AG04449 (cell line): ENCODE measurements at places on chromosomes 3 and 15.

- DNase-seq = no peak
Observed at GRCh38 chr15:42141795-42142667, 14.4 kb downstream of the PLA2G4F start.

GRCh38 chr15:77838061-77838460 lies 205.3 kb upstream of the LINGO1 start:
- DNase-seq = no peak

- DNase-seq = no peak
Observed at GRCh38 chr3:152893647-152894046, 58.7 kb downstream of the P2RY1 start.

GRCh38 chr3:173708191-173708590 lies 310.6 kb downstream of the NLGN1 start:
- no peak for DNase-seq

DNA sequence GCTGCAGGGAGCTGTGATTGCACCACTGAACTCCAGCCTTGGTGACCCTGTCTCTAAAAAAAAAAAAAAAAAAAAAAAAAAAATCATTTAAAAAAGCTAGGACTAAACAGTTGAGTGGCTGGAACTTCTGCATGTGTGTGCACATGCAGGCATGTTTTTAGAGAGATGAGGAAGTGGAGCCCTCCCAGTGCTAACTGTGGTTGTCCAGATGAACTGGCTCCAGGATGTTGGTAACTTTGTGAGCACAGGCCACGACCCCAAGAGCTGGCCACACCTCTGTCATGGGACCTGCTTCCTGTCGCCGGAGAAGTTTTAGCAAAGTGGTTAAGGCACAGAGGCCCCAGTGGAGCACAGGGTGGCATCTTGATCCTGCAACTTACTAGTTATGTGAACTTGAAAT lies 27.0 kb downstream of the CHCHD6 start:
- DNase-seq = no peak

GRCh38 chr15:36256404-36256807 lies 323.0 kb upstream of the CDIN1 start:
- no peak for DNase-seq

GRCh38 chr3:159925248-159925647 lies 63.4 kb upstream of the IL12A start:
- no peak for DNase-seq

DNA sequence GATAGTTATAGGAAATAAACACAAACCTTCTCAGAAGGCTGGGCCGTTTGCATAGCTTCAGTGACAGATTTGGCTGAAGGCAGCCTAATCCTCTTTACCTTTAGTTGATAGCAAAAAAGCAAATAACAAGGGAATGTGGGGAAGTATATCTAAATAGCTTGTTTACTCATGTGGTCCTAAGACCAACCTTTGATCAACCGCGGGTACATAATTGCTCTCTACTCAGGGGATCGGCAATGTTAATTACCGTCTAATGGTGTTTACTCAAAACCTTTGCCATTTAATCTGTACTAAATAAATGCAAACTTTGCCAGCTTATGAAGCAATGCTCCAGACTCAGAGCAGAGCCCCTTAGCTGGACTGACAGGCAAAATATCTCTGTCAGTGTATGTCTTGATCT lies 51.6 kb downstream of the EIF3J start:
- DNase-seq = no peak

- no peak for DNase-seq
Observed at GRCh38 chr15:36392676-36393266, 186.7 kb upstream of the CDIN1 start.

- DNase-seq = no peak
Observed at GRCh38 chr15:67009576-67010569, 55.5 kb upstream of the SMAD3 start.

DNA sequence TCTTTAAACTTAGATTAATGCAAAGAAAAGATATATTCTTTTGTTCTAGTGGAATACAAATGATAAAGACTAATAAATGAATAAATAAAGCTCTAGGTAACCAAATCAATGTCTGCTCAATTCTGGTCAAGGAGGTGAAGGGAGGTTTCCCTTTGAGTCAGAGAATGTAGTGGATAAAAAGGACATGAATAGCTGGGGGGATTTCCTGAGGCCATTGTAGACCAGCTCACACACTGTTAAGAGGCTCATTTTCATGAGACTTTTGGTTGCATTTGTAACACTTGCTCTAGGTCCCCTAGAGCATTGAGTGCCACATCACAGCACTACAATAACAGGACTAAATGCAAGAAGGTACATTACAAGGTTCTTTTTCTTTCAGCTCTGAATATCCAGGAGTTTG lies 170.7 kb downstream of the TIGIT start:
- no peak for DNase-seq

- DNase-seq = no peak
Observed at GRCh38 chr3:12964711-12965612, 108.3 kb downstream of the IQSEC1 start.

GRCh38 chr15:90287946-90288345 lies 22.5 kb downstream of the NGRN start:
- no peak for DNase-seq

DNA sequence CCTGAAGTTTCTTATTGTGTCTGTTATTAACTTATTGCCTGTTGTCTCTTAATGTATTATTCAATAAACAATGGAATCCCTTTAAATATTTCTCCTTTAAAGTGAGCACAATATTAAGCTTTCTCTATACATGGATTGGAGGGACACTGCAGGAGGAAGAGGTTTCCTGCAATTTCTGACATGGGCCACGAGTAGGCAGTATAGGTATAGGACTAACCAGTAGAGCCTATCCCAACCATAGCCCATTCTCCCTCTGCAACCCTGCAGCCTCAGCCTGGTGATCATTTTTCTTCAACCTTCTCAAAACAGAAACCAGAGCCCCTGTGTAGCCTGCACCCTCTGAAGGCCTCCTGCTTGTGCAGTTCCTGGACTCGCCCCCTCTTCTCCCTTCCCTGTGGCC lies 124.8 kb downstream of the NEK10 start:
- DNase-seq = no peak

DNA sequence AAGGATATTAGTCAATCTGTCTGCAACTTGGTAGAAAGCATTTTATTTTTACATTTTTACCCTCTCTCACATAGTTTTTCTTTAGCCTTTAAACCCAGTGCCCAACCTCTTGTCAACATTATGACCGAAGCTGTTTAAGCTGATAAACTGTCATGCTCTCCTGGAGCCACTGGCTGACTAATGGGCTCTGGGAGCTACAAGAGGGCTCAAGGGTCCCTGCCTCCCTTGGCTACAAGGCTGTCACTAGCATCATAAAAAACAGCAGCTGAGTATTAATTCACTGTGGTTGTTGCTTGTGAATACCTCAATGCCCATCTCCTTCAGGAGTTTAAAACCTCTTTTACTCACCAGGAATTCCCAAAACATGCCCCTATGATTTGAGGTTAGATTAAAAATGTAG lies 237.9 kb downstream of the ZMAT3 start:
- DNase-seq = no peak

GRCh38 chr3:152364237-152364636 lies 95.5 kb downstream of the MBNL1 start:
- no peak for DNase-seq

- no peak for DNase-seq
Observed at GRCh38 chr15:70036585-70037291, 61.0 kb downstream of the TLE3 start.

DNA sequence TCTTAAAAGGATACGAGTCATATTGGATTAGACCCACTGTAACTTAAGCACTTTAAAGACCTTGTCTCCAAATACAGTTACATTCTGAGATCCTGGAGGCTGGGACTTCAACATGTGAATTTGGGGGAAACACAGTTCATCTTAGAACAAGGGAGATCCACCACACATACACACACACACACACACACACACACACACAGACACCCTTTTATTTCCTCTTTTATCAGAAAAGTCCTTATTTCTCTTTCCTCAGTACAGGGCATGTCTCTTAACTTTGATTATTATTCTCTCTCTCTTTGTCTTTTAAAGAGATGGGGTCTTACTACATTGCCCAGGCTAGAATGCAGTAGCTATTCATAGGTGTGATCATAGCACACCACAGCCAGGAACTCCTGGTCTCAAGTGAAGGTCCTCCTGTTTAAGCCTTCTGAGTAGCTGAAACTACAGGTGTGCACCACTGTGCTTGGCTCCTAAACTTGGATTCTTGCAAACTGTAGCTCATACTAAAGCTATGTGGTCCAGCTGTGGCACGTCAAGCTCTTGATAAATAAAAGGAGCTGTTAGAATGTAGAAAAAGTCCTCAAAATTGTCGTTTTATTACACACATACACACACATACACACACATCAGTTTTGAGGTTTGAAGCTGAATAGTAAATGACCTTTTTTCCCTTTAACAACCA lies 7.4 kb downstream of the GOLM2 start:
- no peak for DNase-seq

DNA sequence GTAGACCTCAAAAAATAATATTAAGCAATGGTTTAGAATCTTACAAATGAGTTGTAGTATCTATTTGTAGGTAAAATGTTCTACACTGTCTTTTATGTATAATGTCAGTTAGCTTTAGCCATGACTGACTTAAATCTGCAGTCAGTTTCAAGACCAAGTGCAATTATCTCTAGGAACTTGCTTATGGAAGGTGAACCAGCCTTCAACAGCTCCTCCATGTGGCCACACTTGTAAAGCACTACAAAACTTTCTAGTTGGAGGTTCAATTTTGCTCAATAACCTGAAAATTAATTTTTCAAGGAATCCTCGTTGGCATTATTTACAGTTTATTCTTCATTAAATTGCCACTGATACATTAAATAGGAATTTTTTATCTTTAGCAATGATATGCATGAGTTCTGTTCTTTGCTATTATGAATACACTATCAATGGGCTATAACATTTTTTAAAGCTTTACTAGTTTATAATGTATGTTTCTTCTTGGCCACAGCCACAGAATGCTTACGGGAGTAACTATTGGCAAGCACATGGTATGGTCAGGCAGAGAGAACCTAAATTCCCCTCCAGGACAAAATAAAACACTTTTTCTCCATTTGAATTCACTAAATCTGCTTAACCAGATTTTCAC lies 315.3 kb upstream of the UBE2E2 start:
- no peak for DNase-seq

DNA sequence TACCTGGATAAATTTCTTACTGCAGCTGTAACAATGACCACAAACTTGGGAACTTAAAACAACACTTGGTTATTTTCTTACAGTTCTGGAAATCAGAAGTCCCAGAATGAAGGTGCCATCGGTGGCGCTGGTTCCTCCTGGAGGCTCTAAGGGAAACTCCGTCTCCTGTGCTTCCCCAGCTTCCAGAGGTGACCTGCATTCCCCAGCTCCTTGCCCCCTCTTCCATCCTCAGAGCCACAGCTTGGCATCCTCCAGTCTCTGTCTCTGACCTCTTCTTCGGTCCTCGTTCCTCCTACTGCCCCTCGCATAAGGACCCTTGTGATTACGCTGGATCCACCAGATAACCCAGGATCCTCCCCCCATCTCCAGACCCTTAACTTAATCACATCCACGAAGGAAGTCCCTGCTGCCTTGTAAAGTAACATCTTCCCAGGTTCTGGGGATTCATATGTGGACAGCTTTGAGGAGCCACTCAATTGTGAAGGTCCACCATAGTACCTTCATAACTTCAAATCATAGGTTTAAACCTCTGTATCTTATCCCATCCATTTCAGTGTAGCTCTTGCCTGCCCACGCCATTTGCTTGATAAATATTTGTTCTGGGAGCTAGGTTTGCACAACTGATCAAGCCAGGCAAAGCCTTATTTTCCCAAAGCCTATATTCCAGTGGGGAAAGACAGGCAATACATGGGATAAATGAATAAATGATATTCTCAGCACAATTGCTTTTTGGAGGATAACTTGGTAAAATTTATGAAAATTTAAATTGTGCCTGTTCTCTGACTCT lies 34.8 kb downstream of the KLF15 start:
- no peak for DNase-seq

DNA sequence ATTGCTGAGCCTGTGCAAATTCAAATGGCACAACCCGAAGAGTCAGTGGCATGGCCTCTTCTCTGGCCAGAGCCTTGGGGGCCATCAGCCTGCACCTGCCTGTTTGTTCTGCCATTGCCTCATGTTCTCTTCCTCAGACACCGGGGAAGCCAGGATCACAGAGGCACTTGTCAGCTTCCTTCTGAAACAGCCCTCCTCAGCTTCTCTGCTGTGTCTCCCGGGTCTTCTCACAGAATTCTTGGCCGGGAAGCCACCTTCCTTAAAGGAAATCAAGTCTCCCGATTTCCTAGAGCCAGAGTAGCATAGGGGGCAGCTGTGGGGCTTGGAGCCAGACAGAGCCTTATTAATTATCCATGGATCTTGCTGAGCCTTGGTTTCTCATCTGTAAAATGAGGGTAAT lies 47.4 kb upstream of the CGNL1 start:
- no peak for DNase-seq

DNA sequence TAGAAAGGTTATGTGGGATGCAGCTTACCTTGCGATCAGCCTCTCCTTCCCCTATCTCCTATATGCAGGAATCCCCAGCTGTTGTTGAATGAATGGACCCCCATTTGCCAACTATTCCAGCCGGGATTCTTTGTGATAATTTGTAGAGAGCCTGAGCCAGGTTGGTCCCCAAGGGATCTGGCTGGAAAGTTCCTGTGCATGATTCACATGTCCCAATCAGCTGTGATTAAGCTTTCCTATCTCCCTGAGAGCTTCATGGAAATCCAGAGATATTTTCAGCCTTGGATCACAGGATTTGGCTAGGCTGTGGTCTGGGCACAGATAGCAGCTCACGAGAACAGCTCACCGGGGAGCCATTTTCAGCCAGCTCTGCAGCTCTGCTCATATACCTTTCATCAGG lies 76.7 kb downstream of the ARNT2 start:
- peak; percentile 93 for DNase-seq

DNA sequence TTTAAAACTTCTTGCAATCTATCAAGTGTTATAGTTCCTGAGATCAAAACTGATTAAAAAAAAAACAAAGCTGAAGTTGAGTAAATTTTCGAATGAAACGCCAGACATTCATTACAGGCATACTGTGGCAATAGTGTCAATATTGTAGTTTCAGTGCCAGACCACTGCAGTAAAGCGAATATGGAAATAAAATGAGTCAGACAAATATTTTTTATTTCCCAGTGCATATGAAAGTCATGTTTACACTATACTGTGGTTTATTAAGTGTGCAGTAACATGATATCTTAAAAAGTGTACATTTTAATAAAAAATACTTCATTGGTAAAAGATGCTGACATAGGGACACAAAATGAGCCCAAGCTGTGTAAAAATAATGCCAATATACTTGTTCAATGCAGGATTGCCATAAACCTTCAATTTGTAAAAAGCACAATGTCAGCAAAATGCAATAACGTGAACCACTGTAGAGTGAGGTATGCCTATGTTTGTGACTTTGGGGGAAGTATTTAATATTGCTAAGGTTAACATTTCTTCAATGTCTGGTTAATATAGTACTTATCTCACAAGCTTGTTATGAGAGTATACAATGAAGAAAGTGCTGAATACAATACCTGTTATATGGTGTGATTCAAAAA lies 1473.9 kb upstream of the GBE1 start:
- DNase-seq = no peak

DNA sequence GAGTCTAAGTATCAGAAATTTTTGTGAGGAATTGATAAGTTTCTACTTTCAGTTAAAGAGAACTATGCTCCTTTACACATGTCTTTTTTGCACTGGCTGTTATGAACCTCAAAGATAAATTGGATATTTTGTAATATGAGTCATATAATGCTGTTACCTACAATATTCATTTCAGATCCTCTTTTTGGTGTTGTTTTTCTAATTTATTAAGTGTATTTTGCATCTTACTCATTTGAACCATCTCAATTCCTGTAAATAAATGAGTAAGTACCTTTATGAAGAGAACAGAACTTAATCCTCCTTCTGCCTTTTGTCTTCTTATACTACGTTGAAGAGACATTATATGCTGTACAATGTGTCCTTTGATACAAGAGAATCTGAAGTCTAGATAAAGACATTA lies 74.4 kb downstream of the ZIC1 start:
- DNase-seq = no peak
